ENCODE measurements at places on chromosomes 1 and 21. TPM values are rescaled to one million over a fixed set of nuclear protein-coding genes. Genes with fewer than 3 reads are reported as not detected.

DNA sequence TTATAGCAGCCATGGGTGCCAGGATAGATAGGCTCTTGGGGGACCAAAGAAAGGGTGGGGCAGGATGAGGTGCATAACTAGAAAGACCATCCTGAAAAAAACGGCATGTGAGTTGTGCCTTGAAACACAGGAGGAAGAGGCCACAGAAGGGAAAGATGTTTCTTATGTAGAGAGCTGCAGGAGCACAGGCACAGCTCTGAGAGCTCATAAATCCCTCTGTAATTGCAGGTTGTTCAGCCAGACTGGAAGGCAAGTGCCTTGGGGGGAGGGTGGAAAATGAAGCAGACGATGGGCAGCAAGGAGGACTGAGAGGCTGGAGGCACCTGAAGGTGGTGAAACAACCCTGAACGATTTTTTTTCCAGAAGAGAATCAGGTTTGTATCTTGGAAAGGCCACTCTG lies 170.7 kb downstream of the NR5A2 start:
- H3K4me3 ChIP-seq, result no peak overlapping the region
- H3K4me1 ChIP-seq, result peaks cover 13% of the 10 kb centered on the region
- peaks cover 5% of the 10 kb centered on the region for H3K27me3 ChIP-seq

DNA sequence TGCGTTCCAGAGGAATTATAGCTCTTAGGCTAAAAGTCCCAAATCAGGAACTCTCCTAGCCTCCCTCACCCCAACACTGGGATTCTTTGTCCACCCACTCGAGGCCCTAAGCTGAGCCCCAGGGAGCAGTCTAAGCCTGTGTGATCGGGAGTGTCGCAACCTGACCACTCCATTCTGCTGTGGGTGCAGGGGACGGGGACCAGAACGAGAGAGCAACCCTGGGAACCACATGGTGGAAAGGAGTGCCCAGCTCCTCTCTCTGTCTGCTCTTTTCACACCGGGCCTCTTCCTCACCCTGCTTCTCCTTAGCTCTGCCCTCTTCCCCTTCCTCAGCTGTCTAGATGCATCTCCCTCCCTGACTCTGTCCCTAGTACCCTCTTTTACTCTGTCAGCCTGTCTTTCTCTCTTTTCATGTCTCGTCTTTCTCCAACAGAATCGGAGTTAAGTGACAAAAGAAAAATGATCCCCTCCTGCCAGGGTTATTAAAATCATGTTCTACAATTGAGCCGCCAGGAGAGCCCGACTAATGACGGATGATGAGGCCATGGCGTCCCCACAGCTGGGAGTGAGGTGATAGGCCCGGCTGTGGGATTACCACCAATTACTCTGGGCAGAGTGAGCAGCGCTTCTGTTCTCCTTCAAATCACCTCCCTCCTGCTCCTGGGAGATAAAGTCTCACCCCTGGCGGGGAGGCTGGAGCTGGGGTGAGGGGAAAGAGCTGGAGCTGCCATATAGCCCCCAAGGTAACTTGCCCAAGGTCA lies 34.5 kb upstream of the CSF3R start:
- H3K36me3 ChIP-seq, result no peaks in the 10 kb centered on the region
- peaks cover 6% of the 10 kb centered on the region for H3K27me3 ChIP-seq
- H3K4me3 ChIP-seq, result no peak overlapping the region
- no peak for DNase-seq
- no peak overlapping the region for H3K27ac ChIP-seq

DNA sequence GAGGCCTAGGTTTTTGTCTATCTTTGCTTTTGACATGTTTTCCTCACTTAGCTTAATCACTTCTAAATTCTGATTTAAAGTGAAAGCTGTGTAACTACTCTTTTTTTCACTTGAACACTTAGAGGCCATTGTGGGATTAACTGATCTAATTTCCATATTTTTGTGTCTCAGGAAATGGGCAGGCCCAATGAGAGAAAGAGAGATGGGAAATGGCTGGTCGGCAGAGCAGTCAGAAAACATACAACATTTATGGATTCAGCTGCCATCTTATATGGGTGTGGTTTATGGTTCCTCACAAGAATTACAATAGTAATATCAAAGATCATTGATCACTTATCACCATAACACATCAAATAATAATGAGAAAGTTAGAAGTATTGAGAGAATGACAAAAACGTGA lies 320.8 kb downstream of the PTPRC start:
- no peak overlapping the region for H3K27ac ChIP-seq
- no peaks in the 10 kb centered on the region for H3K27me3 ChIP-seq
- H3K4me1 ChIP-seq, result no peaks in the 10 kb centered on the region
- DNase-seq, result no peak

- H3K4me3 ChIP-seq, result no peak overlapping the region
- no peaks in the 10 kb centered on the region for H3K27me3 ChIP-seq
- H3K27ac ChIP-seq, result no peak overlapping the region
- no peak for DNase-seq
- peaks cover 5% of the 10 kb centered on the region for H3K4me1 ChIP-seq
These were observed 107.7 kb downstream of the POU2F1 start for GRCh38 chr1:167328306-167328815.

DNA sequence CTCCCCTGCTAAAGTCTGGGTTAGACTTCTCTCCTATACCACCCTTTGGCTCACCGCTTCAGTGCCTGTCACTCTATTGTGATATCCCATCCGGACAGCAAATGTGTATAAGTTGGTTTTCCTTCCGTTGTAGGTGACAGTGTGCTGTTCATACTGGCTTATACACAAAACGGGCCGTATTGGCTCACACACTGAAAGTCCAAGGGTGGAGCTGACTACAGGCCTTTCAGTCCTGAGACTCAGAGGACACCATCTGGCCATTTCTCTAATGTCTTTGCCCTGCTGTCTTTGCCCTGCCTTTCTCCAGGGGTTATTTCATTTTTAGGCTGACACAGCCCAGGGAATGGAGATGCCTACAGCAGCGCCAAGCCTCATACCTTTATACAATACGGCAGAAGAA lies 90.7 kb downstream of the URB2 start:
- peak overlapping the region; percentile 77 for H3K27ac ChIP-seq
- peaks cover 3% of the 10 kb centered on the region for H3K36me3 ChIP-seq
- H3K4me3 ChIP-seq, result no peak overlapping the region
- H3K27me3 ChIP-seq, result no peaks in the 10 kb centered on the region

DNA sequence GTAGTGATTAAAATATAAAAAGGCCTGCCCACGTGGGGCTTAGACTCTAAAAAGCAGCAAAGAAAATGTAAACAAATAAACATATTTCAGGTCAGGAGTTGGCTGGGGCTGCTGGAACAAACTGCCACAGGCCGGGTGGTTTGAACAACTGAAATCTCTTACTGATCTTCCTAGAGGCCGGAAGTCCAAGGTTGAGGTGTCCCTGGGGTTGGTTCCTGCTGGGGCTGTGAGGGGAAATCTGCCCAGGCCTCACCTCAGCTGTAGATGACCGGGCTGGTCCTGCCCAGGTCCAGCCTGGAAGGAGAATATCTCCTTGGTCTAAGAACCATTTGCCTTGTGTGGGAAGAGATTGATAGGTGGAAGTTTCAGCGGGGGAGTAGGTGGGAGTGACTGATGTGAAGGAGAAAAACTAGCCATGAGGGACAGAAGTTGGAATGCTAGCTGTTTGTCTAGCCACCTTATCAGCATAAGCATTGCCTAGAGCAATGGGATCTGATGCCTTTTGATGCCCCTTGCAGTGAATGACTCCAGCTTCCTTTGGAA lies 221.1 kb downstream of the DYRK1A start:
- peaks cover under 1% of the 10 kb centered on the region for H3K27me3 ChIP-seq
- H3K4me1 ChIP-seq, result peaks cover 2% of the 10 kb centered on the region
- H3K36me3 ChIP-seq, result no peaks in the 10 kb centered on the region
- H3K4me3 ChIP-seq, result no peak overlapping the region
- no peak for DNase-seq
- H3K27ac ChIP-seq, result no peak overlapping the region

Gene FBXO2
- 3.1 TPM for total RNA-seq

All from mesothelial cell of epicardium (in vitro differentiated cells).